Colonic mucosa (tissue), 4 donors: ENCODE measurements at places on chromosomes 5 and 9.

GRCh38 chr5:100771181-100771580 is 131.9 kb downstream of the ST8SIA4 start:
- DNase-seq: no peak

GRCh38 chr5:176897263-176897662 is 1.9 kb downstream of the HK3 start:
- DNase-seq: no peak

DNA sequence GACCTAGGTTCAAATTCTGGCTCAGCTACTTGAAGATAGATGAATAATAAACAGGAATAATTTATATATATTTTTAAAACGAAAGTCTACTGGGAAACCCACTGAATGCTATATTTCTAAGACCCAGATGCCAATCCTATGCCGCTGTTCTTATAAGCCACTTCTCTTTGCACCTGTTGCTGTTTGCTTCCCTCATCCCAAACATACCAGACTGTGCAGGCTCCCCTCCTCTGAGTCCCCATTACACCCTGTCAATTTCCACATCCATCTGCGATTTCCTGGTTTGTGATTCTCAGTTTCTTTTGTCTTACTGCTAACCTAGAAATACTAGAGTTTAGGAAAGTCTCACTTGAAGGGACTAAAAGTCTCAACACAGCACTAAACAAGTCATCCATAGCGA is 92.8 kb upstream of the CAST start:
- DNase-seq: no peak

DNA sequence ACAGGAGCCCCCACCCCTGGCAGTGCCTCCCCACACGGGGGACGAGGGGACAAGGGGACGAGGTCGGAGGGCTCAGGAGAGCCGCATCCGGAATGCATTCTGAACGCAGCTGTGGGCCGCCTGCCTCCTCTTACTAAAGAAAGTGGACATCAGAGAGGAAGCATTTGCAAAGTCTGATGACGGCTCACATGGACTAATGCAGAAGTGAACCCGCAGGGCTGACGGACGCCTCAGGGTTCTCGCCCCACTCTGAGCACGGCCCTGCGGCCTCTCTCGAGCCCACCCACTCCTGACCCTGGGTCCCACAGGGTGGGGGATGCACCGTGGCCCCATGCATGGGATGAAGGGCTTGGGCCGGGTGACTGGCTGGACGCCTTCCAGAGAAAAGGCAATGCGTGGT is 5.9 kb downstream of the LPCAT1 start:
- DNase-seq: peak; percentile 23

DNA sequence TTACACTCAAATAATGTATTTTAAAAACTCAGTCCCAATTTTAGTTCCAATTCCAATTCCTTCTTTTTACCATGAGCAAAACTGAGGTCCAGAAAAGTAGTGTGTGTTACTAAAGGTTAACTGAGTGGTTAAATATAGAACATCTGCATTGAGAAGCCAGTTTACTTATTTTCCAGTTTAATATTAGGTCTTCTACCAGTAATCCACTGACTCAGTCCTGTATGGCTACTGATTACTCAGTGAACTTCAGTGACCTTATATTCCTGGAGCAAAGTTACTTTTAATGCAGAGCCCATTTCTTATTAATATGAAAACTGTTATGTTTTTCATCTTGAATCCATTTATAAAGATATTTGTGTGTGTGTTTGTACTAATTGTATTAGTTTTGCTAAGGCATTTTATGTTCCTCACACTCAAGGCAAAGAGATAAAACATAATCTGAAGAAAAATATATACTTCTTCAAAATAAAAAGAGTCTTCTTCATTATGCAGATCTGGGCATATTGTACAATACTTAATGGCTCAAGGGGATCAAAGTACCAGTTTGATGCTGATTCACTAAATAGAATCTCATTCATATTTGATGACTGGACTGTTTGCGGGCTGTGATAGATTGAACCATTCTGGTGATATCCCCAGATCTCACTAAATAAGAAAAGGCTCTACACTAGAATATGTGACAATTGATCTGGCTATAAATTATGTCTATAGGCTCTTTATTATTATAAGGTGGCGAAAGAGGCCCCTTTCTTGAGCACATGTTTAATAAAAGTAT is 60.8 kb downstream of the DMXL1 start:
- DNase-seq: no peak

- no peak for DNase-seq
Measured at GRCh38 chr5:14753947-14754346, 89.4 kb downstream of the OTULIN start.

GRCh38 chr9:93278144-93278543 is 94.2 kb downstream of the WNK2 start:
- DNase-seq: peak; percentile 10

DNA sequence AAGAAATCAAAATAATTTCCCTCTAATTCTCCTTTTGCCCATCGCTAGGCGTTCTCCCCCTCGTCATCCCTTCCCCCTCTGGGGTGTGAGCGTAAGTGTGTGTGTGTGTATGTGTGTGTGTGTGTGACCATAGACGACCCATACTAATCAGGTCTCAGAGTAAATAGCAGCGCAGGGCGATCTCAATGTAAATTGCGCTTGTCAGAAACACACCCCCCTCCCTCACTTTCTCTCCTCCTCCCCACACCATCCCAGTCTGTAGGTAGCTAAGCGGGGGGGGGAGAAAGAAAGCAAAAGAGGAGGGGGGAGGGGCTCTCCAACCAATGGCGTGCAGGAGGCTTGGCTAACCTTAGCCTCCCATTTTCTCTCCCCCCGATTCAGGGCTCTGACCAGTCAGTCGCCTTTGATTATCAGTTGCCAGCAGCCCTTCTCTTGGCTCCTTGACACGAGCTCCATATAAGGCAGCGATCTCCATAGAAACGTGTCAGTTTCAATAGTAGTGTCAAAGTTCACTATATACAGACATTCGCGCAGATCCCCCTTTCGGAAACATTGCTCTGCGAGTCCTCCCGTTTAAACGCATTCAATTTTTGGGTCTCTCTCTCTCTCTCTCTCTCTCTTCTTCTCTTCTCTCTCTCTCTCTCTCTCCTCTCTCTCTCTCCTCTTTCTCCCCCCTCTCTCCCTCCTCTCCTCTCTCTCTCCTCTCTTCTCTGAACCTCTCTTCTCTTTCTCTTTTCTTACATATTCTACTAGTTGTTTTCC is at the start of gene NR2F1:
Gene NR2F1 (plus strand): TSS at position 546 of the 762 bp plus-strand sequence. CDS start 1,802 bp downstream, outside the sequence.
- peak; percentile 66 for DNase-seq

GRCh38 chr9:114925039-114925438 is 5.4 kb downstream of the TNFSF8 start:
- no peak for DNase-seq

- DNase-seq: no peak
Measured at GRCh38 chr9:131636593-131636992, 91.3 kb downstream of the PRRT1B start.

GRCh38 chr9:90969021-90969675 is 167.5 kb downstream of the SYK start:
- no peak for DNase-seq

GRCh38 chr9:68728731-68729130 is 23.7 kb downstream of the PIP5K1B start:
- no peak for DNase-seq

GRCh38 chr9:133269537-133270362 is 5.3 kb downstream of the ABO start:
- DNase-seq: peak; percentile 65

GRCh38 chr5:31845361-31845760 is 206.4 kb downstream of the PDZD2 start:
- no peak for DNase-seq

DNA sequence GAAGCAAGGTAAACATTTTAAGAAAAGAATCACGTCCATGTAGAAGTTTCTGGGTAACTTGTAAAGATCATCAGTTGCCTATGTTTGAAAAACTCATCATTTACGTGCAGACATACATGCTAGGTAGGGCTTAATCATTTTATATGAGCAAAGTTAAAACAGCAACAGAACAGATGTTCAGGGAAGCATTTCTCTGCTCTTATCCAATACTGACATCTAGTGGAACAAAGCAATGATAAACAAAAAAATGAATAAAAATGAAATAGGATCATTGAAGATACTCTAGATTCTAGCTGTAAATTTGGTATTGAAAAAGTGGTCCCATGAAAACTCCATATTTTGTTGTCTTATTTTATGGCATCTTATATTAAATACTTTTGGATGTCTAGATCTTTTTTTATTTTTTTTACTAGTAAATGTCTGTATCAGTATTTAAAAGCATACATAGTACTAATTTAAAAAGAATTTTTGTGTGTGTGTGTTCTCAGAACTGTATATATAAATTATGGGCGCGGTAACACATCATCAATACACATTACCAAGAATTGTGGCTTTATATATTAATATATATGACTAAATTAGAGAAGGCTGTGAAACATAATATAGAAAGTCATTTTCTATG is 1050.2 kb downstream of the CDH12 start:
- no peak for DNase-seq

- no peak for DNase-seq
Measured at GRCh38 chr5:93721511-93721910, 19.9 kb downstream of the POU5F2 start.

GRCh38 chr5:149349382-149349781 is 4.1 kb downstream of the GRPEL2 start:
- DNase-seq: no peak

DNA sequence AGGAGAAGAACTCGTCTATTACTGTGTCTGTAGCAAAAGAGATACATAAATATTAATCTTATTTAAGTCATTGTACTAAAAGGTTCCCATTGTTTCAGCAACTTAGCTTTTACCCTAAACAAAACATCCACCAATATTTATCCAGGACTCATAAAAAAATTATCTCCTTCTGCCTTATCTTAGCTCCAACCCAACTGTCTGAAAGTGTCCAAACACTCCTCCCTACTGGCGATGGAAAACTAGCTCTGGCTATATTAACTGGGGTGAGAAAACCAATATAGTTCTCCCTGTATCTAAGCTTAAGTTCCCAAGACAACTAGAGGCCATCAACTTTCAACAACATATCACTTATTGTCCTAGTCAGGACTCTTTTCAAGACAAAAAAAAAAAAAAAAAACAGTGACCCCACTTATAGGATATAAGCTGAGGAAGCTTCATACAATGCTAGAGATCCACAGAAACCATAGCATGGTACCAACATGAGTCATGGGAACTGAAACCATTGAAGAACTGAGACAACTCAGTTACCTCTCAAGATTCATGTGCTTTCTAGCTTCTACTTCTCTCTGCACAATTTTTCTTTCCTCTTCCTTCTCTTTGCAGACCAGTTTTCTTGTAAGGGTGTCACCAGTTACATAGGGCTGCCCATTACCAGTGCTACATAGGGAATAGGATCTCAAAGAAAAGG is 150.7 kb upstream of the RASA1 start:
- no peak for DNase-seq

- no peak for DNase-seq
Measured at GRCh38 chr5:115096034-115096769, 73.5 kb downstream of the TRIM36 start.

- DNase-seq: no peak
Measured at GRCh38 chr5:54457094-54457862, 1.8 kb downstream of the HSPB3 start.

DNA sequence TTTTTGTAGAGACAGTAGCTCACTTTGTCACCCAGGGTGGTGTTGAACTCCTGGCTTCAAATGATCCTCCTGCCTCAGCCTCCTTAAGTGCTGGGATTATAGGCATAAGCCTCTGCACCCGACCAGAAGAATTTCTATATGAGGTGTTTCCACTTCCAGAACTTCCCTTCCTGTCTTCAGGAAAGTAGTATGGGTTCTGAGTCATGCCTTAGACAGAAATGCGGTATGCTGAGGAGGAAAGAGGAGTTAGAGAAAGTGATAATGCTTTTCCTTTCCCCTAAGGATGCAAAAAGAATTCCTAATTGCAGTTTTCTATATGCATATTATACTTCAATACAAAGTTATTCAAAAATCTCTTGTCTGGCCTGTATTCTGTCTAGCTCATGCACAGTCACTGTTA is 16.4 kb upstream of the ADAMTSL1 start:
- DNase-seq: no peak

DNA sequence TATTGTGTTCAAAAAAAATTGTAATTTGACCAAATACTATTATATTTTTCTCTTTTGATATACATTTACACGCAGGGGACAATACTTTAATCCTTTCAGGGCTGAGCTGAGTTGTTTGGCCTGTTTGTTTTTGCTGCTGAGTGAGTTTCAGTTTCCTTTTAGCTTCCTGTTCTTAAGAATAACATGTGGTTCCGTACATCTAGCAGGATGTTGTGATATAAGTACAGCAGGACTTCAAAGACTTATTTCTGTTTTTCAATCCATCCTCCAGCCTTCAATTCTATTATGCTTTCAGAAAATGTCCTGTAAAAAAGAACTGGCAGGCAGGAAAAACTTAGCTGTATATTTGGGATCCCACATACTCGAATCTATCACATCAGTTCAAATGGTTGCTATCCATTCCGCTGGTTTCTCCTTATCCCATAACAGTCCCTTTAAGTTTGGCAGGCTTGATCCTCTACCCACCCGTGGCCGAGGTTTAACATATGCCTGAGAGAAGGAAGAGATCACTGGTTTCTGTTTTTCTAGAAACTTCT is 1037.3 kb upstream of the ACO1 start:
- DNase-seq: no peak

GRCh38 chr5:83097689-83098231 is 20.4 kb downstream of the XRCC4 start:
- no peak for DNase-seq

- no peak for DNase-seq
Measured at GRCh38 chr5:131081913-131082488, 83.1 kb downstream of the HINT1 start.

- DNase-seq: no peak
Measured at GRCh38 chr5:2695200-2695891, 56.1 kb downstream of the IRX2 start.

DNA sequence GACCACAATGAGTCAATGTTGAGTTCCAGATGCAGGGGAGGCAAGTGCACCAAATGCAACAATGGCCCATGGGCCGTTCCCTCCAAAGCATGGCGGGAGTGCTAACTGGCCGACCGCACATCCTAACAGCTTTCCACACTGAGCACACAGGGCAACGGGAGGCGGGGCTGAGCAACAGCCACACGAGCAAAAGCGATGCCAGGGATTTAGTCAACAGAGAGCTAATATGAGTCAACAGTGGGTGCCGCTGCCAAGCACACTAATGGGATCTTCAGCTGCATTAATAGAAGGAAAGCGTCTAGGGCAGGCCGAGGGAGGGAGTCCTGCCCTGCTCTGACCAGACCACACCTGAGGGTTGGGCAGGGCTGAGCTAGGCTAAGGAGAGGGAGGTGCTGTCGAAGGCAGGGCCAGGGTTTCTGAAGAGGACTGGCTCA is 4.6 kb downstream of the EPB41L4B start:
- DNase-seq: peak; percentile 89

GRCh38 chr5:177486256-177486655 is 11.1 kb downstream of the PDLIM7 start:
- no peak for DNase-seq

GRCh38 chr5:139138109-139138508 is 60.1 kb downstream of the SIL1 start:
- DNase-seq: no peak

DNA sequence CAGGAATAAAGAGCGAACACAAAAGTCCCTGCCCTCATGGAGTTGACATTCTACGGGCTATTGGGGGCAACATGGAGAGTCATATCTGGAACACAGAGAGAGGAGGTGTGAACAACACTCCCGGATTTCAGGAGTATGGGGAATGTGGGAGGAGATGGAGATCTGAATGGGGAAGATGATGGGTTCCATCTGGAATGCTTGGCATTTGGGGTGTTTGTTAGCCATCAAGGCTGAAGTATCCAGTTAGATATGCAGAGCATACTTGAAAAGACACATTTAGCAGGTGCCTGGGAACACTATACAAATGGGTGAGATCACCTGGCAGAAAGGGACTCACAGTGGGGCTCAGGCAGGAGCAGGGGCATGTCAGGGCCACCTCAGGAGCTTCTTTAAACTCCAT is 61.1 kb downstream of the EGFLAM start:
- DNase-seq: no peak
